Kidney epithelial cell (primary cell): ENCODE measurements at places on chromosomes 6 and 20.

- DNase-seq: no peak
These were observed 237.5 kb upstream of the ECI2 start for GRCh38 chr6:4372866-4373265.

DNA sequence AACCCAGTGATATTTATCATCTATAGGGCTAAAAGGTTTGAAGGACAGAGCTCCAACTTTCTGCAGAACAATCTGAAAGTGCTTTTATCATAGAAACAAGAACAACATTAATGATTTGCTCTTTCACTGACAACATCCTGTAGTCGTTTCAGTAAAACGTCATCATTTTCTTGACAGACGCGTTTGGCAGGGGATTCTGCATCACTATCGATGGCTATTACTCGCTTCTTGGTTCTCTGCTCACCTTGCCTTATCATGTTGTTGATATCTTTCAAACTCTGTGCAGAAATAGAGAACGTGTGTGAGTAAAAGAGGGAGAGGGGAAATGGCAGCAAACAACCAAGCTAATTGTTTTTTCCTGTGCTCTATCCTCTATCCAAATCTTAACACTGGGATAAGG is 47.1 kb upstream of the SAMHD1 start:
- DNase-seq: no peak

- no peak for DNase-seq
These were observed 79.9 kb downstream of the TOX2 start for GRCh38 chr20:43994486-43995100.

- DNase-seq: no peak
These were observed 62.7 kb upstream of the HDAC2 start for GRCh38 chr6:114033606-114034005.

GRCh38 chr6:105926318-105926717 is 159.8 kb upstream of the PRDM1 start:
- no peak for DNase-seq

- DNase-seq: no peak
These were observed 1.8 kb downstream of the MOCS1 start for GRCh38 chr6:39932386-39932910.

- peak; percentile 49 for DNase-seq
These were observed 46.3 kb upstream of the SRPK1 start for GRCh38 chr6:35967076-35967774.

GRCh38 chr6:75934643-75935472 is 137.6 kb downstream of the IMPG1 start:
- peak; percentile 41 for DNase-seq

GRCh38 chr6:54014440-54014839 is 96.8 kb upstream of the MLIP start:
- no peak for DNase-seq

DNA sequence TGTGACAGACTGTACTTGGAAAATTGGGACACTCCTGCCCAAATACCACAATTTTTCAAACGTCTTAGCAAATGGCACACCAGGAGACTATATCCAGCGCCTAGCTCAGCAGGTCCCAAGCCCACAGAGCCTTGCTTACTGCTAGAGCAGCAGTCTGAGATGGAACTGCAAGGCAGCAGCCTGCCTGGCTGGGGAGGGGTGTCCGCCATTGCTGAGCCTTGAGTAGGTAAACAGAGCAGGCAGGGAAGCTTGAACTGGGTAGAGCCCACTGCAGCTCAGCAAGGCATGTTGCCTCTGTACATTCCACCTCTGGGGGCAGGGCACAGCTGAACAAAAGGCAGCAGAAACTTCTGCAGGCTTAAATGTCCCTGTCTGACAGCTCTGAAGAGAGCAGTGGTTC is 1003.3 kb upstream of the MAP3K7 start:
- DNase-seq: no peak

DNA sequence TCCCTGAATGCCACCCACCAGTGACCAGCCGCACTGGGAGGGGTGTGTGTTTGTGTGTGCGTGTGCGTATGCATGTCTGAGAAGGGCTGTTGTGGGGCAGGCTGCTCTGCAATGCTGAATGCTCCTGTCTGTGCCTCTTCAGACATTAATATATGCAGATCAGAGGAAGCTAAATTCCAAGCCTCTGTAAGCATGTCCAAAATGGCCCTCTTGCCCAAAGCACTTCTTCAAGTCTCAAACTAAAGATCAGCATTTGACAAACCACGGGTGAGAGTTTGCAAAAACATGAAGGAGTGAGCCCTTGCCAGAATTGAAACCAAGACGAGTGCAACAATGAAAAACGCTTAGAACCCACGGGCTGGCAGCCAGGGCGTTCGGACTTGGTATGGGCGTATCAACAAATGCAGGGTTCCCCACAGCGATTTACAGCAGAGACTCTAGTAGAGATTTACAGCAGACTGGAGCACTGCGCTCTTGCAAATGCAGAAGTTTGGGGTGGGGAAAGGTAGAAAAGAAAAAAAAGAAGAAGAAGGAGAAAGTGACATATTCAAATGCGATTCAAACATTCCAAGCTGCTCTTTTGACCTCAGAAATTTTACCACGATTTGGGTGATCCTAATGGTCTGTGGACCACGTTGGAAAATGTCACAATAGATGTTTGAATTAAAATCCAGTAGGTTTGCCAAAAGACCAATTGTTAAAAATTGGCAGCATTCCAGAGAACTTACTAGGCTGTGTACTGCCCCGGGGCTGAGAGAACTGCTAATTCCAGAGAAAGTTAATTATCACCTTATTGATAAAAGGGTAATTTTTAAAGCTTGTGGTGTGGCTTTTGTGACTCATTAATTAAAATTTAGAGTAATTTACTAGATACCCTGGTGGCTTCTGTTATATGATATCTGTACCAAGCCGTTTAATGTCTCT is 3.5 kb downstream of the SCML4 start:
- peak; percentile 18 for DNase-seq

GRCh38 chr6:7921046-7921445 is 10.5 kb upstream of the TXNDC5 start:
- no peak for DNase-seq

DNA sequence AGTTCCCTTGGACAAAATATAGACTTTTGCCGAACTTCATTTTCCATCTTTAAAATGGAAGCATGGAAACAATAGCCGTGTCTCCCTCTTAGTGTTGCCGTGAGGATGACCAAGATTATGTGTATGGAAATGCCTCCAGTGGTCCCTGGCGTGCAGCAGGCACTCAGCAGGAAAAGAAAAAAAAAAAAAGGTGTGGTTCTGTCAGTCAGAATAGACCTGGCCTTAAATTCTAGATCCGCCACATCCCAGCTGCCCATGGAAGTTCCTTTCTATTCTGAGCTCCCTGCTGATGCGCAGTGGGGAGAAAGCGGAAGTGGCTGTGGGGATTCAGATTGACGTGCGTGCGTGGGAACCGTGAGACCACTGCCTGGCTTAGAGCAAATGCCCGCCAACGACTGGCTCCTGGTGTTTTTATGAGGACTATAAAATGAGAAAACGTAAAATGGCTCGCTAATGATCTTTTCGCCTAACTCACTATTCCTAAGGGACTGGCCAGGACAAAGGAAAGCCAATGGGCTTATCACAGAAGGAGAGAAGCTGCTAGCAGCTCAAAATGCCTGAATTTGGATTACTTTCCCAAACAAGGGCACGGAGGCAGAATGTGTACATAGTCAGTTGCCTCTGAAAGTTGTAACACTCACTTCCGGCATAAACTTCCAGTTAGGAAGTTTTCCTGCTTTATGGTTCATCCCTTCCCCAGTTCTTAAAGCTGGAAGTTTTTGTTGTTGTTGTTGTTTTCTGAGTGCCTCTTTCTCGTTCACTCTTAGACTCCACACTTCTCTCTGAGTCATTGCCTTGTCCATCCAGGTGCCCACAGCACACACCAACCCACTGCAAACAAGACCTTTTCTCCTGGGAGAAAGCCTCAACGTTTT is 11.4 kb upstream of the PDE10A start:
- DNase-seq: no peak

DNA sequence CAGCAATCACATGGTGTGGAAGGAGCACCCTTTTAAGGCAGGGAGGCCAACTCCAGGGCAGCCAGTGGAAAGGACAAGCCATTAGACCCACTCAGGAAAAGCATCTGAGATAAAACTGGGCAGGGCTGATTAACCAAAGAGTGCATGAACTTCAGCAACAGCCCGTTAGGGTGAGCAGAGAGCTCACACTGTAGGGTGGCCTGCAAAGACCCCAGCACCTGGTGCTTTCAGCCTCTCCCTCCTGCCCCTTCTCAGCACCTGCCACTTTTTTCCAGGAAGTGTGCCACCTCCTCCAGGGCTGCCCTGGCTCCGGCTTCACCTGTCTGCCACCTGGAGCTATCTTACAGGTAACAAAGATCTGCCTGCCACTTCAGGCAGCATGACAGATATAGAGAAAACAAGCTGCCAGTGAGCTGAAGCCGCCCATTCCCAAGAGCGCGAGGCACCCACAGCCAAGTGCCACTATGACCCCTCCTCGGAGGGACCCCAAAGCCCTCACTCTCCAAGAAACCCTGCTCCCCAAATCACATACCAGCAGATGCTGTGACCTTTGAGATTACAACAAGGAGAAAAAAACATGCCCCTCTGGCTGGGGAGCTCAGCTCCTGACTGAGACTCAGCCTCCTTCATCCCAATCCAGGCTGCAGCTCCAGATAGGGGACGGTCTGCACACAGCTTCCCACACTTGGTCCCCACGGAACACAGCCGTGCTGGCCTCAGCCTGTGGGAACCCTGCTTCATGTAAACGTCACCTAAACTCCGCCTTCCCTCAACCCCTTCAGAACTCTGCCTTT is 71.2 kb downstream of the ABHD12 start:
- no peak for DNase-seq
